Activated naive CD8-positive, alpha-beta T cell treated with anti-CD3 and anti-CD28 coated beads, Interleukin-2, amount 10 ng/mL, durations not matched to agents 7 days and 5 days (primary cell): ENCODE measurements at places on chromosomes 1 and 21. TPM values are rescaled to one million over a fixed set of nuclear protein-coding genes. Genes with fewer than 3 reads are reported as not detected.

GRCh38 chr1:4407851-4408250 lies 246.6 kb upstream of the AJAP1 start:
- no peak for DNase-seq

DNA sequence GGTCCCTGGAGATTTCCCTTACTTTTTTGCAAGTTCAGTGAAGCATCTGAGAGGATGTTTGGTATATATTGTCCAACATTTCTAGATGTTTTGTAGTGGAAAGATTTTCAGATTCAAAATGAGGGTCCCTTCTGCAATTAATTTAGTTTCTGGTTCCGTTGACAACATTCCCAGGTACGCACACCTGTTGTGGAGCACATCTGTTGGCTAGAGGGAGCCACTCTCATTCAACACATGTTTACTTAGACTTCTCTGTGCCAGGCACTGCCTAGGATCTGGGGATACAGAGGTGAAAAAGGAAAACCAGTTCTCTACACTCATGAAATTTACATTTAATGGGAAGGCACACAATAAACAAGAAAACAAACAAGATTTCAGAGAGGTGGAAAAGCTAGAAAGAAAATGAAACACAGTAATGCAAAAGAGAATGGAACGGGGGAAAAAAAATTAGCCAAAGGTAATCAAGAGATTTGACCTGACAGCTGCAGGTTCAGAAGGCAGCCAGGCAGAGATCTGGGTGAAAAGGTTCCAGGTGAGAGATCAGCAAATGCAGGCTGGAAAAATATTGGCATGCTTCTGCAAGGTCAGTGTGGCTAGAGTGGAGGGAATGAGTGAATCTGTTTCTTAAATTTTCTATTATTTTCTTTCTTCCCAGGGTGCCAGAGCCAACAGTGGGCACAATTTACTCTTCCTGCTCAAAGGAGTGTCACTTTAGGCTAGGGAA lies 48.4 kb upstream of the KAZN start:
- DNase-seq: no peak

- DNase-seq: no peak
These were observed 381.1 kb upstream of the KAZN start for GRCh38 chr1:14217384-14217783.

- DNase-seq: no peak
These were observed 215.0 kb downstream of the DAB1 start for GRCh38 chr1:57208741-57209302.

DNA sequence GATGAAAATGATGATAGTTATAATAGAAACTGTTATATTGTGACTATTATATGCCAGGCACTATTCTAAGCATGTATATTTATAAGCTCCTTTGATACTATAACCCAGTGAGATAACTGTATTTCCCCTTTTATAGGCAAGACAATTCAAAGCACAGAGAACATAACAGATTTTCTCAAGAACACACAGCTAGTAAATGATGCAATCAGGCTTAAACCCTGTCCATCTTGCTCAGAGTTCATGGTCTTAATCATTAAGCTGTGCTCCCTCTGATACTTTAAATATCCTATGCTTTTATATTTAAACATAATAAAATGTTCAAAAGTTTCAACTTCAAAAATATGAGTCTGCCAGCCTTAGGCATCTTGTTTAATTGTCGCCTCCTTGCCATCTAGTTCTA lies 88.6 kb downstream of the PHTF1 start:
- no peak for DNase-seq

DNA sequence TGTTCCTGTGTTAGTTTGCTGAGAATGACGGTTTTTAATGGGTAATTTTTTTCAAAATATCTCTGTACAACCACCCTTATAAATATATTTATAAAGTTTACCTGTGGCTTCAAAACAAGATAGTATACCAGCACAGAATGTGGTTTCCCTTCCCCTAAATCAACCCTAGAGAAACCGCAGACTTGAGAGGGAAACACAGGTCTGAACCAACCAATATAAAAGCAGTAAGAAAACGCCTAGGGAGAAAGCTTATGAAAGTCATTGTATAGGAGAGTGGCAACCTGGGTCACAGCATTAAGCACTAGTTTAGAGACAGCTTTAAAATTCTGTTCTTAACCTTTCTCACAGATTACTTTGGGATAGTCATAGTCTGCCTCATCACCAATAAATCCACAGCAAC lies 180.6 kb upstream of the LHX8 start:
- DNase-seq: no peak

DNA sequence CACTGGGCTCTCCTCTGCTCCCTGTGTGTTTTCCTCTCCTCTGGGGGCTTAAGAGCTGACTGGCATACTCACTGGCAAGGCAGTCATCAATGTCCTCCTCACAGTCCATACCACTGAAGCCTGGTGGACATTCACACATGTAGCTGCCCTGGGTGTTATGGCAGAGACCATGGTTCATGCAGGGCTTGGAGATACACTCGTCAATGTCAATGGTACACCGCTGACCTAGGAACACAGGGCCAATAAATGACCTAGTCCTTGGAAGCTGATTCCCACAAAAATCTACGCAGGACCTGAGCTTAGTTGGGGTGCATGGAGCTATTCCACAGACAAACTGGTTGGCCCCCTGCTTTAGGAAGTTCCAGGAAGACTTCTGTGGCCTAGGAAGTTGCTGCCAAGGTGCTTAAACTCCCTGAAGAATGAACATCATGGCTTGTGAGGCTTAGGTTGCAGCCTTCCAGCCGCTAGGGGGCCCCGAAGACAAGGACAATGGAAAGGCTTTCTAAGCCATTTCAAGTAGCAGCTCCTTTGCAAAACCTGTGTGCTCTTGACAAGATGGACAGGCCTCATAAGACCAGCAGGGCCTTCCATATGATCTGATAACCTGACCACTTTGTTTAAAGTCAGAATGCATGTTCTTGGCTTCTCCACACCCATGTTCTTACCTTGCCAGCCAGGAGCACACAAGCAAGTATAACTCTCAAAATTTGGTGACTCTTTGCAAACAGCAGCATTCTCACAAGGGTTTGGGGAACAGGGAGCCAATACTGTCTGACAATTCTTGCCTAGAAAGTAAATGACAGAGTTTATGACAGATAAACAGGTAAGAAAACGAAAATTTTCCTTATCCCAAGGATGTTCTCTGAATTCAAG lies 52.3 kb upstream of the ADAM30 start:
- peak; percentile 79 for DNase-seq

DNA sequence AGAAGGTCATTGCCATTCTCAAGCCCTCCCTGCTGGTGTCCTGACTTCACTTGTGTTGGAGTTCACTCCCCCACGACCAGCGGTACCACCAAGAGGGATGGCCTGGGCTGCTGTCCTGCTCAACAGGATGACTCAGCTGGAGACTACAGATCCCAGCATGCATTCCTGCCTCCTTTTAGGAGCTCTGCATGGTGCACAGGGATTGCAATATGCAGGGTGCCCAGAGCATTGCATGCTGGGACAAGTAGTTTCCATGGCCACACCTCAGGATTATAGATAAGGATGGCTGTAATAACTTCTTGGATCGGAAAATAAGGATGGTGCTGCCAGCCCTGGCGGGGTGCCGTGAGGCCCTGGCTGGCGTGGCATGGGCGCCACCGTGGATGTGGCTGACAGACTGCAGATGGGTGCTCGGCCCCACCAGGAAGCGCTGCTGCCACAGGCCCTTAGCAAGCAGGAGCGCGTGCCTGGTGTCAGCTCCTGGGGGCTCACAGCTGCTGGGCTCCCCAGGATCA lies 150.0 kb downstream of the CASZ1 start:
- no peak for DNase-seq

- no peak for DNase-seq
These were observed 19.8 kb downstream of the NME7 start for GRCh38 chr1:169347688-169348382.

- no peak for DNase-seq
These were observed 338.6 kb downstream of the TBX15 start for GRCh38 chr1:118649369-118650106.

GRCh38 chr1:201718346-201719202 lies 110.4 kb upstream of the IPO9 start:
- peak; percentile 19 for DNase-seq

DNA sequence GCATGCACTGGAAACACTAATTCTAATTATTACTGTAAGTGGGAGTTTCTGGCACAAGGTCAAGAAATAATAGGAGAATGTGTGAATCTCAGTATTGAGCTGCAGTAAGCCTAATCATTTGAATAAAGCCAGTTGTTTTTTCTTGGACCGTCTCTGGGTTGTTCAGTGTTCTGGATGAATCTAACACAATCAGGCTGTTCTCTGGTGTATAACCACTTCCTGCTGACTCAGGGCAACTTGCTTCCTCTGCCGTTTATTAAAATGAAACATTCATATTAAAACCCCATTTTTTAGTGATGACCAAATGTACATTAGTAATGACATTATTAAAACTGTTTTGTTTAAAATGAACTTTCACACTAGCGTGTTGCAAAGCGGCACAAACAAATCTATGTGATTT lies 273.1 kb upstream of the SNX7 start:
- no peak for DNase-seq

- no peak for DNase-seq
These were observed 535 bp downstream of the SETD4 start for GRCh38 chr21:36059823-36060158.

DNA sequence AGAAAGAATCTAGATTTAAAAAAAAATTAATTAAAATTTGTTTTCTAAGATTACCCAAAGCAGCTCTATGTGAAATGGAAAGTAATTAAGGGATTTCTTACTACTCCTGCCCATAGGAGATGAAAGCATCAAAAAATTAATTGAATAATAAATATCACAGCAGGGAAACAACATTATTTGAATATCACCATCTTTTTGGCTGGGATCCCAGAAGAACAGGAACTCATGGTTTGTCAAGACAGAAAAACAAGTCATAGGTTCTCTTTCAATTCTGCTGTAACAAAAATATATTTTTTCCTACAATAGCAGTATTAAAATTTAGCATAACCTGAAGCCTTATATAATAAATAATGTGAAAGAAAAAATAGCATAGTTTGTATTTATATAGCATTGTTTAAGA lies 1713.4 kb downstream of the NCAM2 start:
- no peak for DNase-seq

DNA sequence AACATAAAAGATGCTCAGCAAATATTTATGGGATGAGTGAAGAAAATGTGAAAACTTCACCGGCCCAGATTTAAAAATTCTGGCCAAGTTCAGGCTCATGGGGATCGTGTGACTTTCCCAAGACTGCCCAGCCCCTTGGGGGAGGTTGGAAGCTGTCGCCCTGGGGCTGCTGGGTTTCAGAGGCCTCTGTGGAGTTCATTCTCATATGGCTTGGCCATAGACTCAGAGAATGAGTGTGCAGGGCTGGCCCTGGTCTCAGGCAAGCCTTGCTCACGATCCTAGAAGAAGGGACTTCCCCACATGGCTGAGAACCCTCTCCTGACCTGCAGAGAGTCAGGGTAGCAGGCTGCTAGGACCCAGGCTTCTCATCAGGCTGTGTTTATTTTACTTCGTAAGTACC lies 24.6 kb downstream of the PADI2 start:
- no peak for DNase-seq

- DNase-seq: no peak
These were observed 63.2 kb downstream of the SSBP3 start for GRCh38 chr1:54342742-54343687.

- DNase-seq: no peak
These were observed 133.6 kb downstream of the EIF4G3 start for GRCh38 chr1:21042929-21043605.

DNA sequence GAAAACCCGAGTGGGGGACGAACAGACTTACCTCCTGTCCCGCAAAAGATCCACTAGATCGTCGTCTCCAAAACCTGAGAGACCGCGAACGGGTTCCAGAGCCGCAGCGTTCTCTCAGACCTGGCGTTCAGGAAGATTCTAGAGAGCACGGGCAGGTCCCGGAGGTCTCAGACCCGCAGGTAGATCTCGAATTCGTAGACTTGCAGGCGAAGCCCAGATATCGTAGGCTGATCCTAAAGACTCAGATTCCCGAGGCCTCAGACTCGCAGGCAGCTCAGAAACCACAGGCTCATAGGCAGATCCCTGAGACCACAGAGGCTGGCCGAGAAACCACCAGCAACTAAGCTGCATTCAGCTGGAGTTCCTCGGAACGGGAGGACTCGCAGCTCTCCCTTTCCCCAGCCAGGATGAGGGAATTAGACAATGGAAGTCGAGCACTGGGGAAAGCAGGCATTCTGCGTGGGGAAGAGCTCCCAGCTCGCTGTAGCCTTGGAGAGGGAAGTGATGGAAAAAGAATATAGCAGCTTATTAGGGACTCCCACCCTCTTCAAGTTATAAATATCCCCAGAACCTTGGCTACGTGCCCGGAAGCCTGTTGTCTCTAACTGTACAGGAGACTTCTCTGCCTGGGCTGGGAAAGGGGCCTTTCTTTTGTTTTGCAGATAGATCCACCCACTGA lies at the start of gene ZNF436:
ZNF436 (minus strand) TSS at position 502 of the 679 bp plus-strand sequence. CDS start 1,831 bp downstream, outside the sequence.
- DNase-seq: no peak

DNA sequence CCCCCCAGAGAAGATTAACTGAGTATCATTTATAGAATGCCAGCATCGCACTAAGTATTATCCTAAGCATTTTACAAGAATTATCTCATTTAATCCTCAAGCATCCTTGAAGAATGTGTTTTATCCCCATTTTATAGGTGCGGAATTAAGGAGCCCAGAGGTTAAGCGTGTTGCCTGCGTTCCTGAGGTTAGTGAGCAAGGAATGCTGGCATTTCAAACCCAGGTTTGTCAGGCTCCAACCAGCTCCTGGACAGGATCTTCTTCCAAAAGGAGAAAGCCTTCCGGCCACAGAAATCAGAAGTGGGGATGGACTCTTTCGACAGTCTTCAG lies 82.3 kb downstream of the SSBP3 start:
- DNase-seq: no peak

DNA sequence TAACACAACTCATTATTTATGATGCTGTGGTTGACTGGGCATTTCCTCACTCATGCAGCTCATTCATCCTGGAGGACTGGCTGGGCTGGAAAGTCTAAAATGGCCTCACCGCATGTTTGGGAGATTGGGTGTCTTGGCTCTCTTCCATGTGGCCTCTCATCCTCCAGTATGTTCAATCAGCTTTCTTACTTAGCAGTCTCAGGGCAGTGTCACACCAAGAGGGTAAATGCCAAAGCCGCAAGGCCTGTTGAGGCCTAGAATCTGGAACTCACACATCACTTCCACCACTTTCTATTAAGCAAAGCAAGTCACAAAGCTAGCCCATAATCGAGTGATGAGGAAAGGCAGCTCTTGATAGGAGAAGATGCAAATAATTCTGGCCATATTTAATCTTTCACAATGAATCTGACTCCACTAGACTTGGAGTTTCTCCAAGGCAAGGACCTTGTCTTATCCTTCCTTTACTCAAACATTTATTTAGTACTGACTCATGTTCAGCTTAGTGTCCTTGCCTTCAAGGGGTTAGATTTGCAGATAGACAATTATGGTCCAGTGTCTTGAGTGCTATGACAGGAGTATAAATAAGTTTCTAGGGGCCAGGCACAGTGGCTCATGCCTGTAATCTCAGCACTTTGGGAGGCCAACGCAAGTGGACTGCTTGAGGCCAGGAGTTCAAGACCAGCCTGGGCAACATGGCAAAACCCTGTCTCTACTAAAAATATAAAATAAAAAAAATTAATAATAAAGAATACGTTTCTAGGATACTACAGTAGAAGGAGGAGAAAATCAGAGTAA lies 45.1 kb downstream of the TMEM53 start:
- no peak for DNase-seq

The FAM167B gene
- 0.88 TPM for total RNA-seq

The RIIAD1 gene
- total RNA-seq: not detected

The GPR25 gene
- 0.91 TPM for total RNA-seq

The ADIPOR1 gene
- 64.8 TPM for total RNA-seq

The C1orf167 gene
- total RNA-seq: not detected
